ENCODE measurements at places on chromosomes 1 and 21. TPM values are rescaled to one million over a fixed set of nuclear protein-coding genes. Genes with fewer than 3 reads are reported as not detected.

The SDHC gene
- 87.1 TPM for total RNA-seq

DNA sequence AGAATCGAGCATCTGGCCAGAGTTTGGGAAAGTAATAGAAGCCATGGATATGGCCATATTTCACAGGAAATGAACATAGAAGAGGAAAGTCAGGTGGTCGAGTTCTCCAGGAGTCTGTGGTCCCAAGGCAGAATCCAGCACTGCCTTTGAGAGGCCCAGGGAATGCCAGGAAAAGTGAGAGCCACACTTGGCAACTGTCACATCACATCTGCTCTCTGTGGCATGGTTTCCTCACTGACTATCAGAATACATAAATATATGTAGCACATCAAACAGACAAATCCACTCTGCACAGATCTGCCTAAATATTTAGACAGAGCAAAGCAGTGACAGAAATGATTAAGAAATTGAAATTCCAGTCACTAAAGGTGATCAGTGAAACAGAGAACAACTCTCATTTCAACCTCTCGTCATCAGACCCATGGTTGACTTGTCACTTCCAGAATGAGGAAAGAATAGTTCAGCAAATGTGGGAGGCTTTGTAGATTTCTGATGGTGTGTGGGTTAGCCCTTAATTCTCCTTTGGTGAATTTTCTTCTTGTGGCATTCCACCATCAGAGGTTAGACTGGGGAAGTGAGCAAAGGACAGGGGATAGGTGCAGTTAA, 58.8 kb upstream of the MAN1A2 start:
- DNase-seq: no peak

- DNase-seq: no peak
These were observed 6.8 kb upstream of the PDZK1IP1 start for GRCh38 chr1:47196622-47197021.

GRCh38 chr21:38277501-38278131, 20.8 kb downstream of the KCNJ15 start:
- no peak for DNase-seq

GRCh38 chr1:109891930-109892329, 18.7 kb upstream of the CSF1 start:
- DNase-seq: no peak

- no peak for DNase-seq
These were observed 11.9 kb upstream of the RXRG start for GRCh38 chr1:165456861-165457260.

- no peak for DNase-seq
These were observed 21.3 kb upstream of the KCNAB2 start for GRCh38 chr1:6024376-6024775.

- peak; percentile 72 for DNase-seq
These were observed 96.3 kb downstream of the BCAR3 start for GRCh38 chr1:93585059-93585966.

Measured in lung (tissue), 17 donors.